ENCODE measurements at places on chromosomes 2 and 18.

GRCh38 chr18:2978661-2979106, 34.3 kb downstream of the LPIN2 start:
- DNase-seq = no peak

DNA sequence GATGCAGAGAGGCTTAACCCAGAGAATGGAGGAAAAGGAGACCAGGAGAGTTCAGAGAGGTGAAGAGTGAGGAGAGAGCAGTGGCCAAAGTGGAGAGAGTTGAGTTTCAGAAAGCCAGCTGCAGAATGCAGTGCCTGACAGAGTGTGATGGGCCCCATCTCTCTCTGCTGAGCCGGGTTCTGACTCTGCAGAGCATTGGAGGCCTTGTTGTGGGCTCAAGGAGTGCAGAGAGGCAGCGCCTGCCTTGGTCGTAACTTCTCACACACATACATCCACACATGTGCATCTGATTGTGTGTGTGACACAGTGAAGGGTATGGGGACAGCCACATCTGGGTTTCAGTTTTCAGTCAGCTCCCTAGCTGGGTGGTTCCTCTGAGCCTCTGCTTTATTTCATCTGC, 58.8 kb downstream of the AGAP1 start:
- DNase-seq = no peak

- no peak for DNase-seq
These were observed 25.2 kb downstream of the OSBPL1A start for GRCh38 chr18:24372279-24372872.

DNA sequence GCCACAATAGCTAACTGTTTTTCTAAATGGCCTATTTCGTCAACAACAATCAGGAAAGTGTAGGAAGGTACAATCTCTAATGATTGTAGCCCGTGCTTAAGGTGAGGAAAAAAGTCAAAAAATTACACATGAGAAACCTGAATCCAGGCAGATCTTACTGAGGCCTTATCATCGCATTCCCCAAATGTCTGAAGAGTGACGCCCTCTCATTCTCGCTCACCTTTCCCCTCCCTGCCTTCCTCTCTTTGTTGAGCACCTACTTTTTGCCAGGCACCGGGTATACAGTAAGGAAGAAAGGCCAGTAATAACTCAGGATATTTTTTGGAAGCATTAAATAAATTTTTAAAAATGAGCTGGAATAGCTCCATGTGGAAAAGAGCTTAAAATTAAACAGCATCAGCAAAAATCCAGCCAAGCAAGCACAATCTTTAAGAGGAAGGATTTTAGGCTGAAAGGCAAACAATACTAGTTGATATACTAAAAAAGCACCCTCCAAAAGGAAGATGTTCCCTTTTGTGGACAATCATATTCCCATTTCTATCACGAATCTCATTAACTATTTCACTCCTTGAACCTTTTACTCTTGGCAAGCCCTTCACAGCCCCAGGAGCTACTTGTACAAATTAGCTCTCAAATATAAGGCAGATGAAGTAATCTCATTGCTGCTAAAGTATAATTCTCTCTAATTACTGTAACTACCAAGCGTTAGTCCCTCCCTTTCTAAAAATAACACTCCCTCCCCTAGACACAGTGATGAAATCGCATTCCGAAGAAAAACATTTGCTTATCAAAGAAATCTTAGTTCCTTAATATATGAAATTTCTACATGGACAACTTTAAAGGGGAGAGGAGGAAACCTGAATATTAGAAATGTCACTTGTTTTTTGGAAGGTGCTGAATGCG, 40.0 kb downstream of the STAT1 start:
- DNase-seq = no peak

GRCh38 chr2:79129804-79130203, 9.5 kb downstream of the REG1A start:
- no peak for DNase-seq

- DNase-seq = peak; percentile 13
These were observed 536.1 kb upstream of the RAB6C start for GRCh38 chr2:129443235-129443864.

- no peak for DNase-seq
These were observed 24.5 kb upstream of the ALPP start for GRCh38 chr2:232354069-232354468.

GRCh38 chr2:59694176-59694575, 859.3 kb downstream of the BCL11A start:
- no peak for DNase-seq

- DNase-seq = no peak
These were observed 486.4 kb upstream of the SPRED2 start for GRCh38 chr2:65918760-65919187.
